ENCODE measurements at places on chromosomes 16 and 17.

DNA sequence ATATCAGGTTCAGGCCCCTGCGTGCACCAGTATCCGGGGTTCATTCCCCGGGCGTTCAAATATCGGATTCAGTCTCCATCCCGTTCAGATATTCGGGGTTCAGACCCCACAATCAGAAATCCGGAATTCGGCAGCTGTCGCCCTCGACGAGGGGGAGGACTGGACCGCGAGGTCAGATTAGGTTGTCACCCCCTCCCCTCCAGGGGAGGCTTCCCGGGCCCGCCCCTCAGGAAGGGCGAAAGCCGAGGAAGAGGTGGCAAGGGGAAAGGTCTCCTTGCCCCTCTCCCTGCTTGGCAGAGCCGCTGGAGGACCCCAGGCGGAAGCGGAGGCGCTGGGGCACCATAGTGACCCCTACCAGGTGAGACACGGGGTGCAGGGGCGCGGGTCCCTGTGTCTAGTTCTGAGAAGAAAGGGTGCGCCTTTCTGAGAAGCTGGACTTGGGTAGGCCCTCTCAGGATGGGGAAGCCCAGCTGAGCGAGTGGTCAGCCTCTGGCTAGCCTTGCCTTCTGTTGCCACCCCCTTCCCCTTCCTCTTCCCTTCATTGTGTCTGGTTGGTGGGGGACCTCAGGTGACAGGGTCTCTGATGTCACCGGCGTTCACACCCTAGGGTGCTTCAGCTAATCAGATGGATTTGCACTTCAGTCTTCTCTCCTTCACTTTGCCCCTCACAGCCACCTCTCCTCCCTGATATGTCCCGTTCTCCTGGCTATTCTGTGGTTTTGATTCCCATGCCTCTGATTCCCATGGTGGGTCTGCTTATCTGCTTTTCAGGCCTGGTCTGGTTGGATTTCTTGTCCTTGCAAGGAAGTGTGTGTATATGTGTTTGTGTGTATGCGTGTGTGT lies 844 bp downstream of the TAOK2 start:
- peak; percentile 4 for DNase-seq

- DNase-seq: peak; percentile 27
Observed at GRCh38 chr16:67942200-67942509, 1.8 kb downstream of the LCAT start.

- DNase-seq: no peak
Observed at GRCh38 chr16:7316281-7316888, 16.3 kb upstream of the RBFOX1 start.

DNA sequence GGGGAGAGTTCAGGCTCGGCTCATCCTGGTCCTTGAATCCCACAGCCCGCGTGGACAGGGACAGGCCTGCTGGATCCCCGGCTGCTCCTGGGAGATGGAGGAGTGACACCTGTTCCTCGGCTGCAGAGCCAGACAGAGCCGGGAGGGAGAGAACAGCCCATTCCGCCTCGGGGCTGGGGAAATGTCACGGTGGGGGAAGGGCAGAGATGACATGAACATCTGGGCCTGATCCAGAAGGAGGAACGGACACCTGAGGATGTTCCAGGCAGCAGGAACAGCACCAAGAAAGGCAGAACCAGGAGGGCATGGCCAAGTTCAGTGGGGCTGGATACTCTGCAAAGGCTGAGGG lies 2.1 kb downstream of the ZNF764 start:
- DNase-seq: no peak

DNA sequence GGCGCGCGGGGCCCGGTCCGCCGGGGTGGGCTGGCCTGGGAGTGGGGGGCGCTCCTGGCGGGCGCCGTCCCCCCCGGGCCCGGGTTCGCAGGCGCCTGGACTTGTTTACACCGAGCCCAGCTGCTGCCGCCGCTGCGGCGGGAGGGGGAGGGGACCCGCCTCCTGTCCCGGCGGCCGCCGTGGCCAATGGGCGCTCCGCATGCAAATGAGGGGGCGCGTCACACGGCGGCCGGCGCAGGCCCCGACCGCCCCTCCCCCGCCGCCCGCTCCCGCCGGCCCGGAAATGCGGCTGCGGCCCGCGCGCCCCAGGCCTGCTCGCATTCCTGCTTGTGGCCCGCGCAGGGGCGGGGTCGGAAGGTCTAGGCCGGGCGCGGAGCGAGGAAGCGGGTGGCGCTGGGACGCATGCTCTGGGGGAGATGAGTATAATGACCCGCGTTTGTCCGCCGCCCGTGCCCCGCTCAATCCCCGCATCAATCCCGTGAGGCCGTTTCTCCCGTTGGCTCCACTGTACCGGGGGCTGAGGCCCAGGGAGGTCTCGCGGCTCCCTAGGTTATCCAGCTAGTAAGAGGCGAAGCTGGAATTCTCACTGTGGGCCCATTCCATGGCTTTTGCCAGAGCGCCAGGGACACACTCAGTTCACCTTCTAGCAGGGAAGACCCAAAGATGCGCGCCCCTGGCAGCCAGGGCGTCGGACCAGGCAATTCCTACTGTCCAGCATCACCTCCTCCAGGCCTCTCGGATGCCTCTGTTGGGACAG lies at the start of gene YPEL3:
YPEL3 (minus strand) TSS at position 109 of the 757 bp plus-strand sequence. CDS start 731 bp downstream, outside the sequence.
- DNase-seq: peak; percentile 78

DNA sequence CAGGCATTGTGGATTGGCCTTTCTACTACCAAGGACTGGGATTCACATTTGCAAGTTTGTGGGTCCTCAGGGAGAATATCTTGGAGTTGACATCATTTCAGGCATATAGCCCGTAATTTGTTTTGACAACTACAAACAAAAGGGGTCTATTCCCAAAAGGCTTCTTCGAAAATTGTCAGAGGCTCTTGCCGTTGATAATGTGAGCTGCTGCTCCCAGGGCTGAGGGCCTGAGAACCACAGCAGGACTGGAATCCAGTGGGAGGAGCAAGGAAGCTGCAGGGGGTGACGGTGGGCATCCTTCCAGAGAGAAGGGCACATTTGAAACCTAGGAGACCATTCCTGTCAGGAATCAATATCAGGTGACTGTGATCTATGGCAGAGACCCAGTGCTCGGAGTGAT lies 761.6 kb upstream of the RBFOX1 start:
- no peak for DNase-seq

DNA sequence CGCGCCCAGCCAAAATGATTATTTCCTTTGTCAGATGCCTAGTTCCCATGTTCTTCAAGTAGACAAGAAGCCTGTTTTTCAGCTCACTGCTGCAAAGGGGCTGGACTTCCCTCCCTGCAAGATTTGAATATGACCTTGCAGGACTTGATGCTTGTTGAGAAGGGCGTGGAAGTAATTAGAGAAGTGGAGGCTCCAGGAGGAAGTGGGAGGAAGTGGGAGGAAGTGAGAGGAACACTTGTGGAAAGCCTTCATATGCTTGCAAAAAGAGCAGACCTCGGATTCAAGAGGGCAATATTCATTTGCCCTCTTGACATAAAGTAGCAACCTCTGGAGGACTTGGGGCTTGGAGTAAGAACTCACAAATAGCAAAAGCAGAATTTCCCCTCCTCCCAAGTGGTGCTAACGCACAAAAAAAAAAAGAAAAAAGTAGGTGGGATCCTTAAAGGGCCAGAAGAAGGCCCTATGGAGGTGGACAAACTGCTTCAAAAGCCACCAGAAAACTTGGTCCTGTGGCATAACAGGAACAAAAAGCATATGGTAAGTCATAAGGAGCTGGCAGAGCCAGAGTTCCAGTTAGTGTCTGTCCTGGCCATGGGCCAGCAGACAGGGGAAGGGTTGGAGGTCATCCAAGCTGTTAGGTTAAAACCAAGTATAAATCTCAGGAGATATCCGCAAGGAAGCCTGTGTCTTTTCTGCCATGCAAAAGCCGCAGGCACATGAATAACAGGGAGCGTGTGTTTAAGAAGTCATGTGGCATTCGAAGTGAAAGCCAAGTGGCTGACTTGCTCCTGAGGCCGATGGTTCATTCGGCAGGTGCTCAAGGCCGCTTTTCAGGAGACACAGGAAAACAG lies 20.6 kb upstream of the PRKAR1A start:
- DNase-seq: peak; percentile 47

DNA sequence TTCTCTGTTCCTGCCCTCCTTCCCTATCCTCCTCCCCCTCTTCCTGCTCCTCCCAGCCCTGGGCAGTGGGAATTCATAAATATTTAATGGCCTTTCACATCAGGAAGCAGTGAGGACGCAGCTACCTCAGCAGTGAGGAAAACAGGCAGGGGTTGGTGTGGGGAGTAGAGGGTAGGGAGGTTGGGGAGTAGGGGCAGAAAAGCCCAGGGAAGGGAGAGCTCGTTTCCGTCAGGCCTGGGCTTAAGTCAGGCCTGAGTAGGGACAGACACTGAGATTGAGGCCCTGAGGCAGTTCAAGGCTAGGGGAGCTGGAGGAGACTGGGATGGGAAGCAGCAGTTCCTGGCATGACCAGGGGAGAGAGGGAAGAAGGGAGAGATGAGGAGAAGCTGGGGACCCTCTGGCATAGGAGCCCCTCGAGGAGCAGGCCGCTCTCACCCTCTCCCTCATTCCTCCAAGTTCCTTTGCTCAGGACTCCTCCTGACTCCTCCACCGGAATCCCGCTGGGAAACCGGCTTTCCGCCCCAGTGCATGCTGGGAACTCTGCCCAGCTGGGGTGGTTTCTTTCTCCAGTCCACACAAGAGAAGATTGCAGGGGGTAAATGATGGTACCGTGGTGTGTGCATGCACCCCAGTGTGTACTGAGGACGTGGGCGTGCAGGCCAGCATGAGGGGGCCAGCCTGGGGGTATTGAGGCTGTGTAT lies 6.2 kb downstream of the SAMD14 start:
- DNase-seq: no peak

DNA sequence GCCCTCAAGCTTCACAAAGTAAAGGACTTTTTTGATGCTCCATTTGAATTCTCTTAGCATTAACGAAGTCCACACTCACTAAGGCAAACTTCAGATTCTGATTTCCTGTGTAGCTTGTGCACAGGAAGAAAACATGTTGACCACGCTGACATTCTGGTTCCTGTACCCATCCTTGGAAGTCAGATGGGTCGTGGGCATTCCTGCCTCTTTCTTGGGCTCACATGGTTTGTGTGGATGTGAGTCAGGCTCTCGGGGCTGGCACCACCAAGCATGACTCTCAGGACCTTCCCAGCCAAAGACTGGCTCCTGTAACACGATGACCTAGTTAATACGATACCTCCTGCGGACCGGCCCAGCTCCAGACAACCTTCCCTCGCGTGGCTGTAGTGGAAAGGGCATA lies 32.8 kb downstream of the ARSG start:
- DNase-seq: no peak

- DNase-seq: no peak
Observed at GRCh38 chr16:68907781-68908181, 64.5 kb downstream of the TANGO6 start.

DNA sequence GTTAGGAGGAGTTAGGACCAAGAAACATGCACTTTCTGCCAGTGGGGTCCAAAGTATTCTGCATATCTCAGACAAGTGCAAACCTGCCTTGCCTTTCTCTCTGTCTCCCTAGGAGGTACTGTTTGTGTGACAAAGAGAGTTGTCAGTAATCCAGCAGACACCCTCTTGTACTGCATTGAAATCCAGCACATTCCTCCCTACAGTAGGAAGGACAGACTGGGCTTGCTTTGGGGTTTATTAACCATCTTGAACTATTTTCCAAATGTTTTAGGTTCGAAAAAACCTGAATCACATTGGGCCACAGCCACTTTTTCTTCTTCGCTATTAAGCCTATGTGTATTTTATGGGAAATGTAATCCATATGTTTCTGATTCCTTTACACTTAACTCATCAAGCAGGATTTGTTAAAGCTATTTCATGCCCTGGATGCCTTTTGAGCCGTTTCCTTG lies 204.2 kb upstream of the KCNJ16 start:
- DNase-seq: peak; percentile 38

GRCh38 chr16:84730406-84731106 lies 30.8 kb downstream of the USP10 start:
- peak; percentile 87 for DNase-seq

DNA sequence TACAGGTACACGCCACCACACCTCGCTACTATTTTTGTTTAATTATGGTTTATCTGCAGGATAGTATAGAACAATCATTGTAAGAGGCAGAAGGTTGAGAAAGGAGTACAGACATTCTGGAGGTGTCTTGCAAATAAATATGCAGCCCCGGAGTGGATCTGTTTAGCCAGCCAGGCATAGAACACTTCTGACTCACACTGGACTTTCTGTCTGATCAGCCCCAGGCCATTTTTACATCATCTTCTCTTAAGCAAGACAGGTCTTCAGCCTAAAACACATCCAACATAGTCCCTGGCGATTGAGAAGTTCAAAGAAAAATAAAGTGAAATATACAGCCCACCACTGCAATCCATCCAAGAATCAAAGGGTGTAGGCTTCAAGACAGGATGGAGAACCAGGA lies 81.4 kb downstream of the XYLT1 start:
- DNase-seq: no peak

GRCh38 chr16:64089697-64090096 lies 1032.2 kb downstream of the CDH11 start:
- peak; percentile 53 for DNase-seq

DNA sequence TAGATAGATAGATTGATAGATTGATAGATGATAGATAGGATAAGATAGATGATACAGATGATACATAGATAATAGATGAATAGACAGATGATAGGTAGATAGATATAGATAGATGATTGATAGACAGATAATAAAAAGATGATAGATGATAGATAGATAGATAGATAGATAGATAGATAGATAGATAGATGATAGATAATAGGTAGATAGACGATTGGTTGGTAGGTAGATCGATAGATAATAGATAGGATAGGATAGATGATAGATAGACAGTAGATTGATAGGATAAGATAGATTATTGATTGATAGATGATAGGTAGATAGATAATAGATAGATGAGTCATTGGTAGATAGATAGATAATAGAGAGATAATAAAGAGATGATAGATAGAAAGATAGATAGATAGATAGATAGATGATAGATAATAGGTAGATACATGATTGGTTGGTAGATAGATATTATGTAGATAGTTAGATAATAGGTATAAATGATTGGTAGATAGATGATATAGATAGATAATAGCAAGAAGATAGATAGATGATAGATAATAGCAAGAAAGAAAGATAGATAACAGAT lies 109.4 kb upstream of the C16orf82 start:
- no peak for DNase-seq

DNA sequence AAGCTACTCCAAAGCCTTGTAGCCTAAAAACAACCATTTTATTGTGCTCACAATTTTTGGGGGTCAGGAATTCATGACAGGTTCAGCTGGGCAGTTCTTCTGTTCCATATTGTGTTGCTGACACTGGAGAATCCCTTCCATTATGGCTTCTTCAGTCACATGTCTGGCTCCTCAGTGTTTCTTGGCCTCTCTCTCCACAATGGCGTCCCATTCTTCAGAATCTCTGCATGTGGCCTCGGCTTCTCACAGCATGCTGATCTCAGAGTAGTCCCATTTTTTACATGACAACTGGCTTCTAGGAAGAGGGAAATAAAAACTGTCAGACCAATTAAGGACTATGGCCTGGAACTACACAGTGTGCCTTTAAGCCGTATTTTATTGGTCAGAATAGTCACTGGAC lies 49.7 kb downstream of the NF1 start:
- no peak for DNase-seq

GRCh38 chr17:71985111-71986039 lies 135.4 kb upstream of the SOX9 start:
- DNase-seq: peak; percentile 84
